Fibroblast of skin of right biceps (primary cell): ENCODE measurements at places on chromosomes 16 and 17.

- peak; percentile 55 for DNase-seq
Measured at GRCh38 chr17:55527540-55528118, 16.4 kb upstream of the SMIM36 start.

- peak; percentile 90 for DNase-seq
Measured at GRCh38 chr17:61285526-61286320, 113.9 kb upstream of the TBX2 start.

DNA sequence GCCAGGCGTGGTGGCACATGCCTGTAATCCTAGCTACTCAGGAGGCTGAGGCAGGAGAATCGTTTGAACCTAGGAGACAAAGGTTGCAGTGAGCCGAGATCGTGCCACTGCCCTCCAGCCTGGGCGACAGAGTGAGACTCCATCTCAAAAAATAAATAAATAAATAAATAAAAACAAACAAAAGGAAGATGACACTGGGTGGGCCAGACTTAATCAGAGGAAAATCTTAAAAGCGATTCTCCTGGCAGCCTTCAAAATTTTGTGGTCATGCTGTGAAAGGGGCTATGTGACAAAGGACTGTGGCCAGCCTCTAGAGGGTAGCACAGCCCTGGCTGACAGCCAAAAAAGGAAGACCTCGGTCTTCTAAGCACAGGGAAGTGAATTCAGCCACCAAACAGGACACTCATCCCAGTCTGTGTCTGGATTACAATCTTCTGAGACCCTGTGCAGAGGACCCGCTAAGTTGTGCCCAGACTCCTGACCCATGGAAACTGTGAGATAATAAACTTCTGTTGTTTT, 391.1 kb downstream of the CNTNAP4 start:
- DNase-seq, result no peak

DNA sequence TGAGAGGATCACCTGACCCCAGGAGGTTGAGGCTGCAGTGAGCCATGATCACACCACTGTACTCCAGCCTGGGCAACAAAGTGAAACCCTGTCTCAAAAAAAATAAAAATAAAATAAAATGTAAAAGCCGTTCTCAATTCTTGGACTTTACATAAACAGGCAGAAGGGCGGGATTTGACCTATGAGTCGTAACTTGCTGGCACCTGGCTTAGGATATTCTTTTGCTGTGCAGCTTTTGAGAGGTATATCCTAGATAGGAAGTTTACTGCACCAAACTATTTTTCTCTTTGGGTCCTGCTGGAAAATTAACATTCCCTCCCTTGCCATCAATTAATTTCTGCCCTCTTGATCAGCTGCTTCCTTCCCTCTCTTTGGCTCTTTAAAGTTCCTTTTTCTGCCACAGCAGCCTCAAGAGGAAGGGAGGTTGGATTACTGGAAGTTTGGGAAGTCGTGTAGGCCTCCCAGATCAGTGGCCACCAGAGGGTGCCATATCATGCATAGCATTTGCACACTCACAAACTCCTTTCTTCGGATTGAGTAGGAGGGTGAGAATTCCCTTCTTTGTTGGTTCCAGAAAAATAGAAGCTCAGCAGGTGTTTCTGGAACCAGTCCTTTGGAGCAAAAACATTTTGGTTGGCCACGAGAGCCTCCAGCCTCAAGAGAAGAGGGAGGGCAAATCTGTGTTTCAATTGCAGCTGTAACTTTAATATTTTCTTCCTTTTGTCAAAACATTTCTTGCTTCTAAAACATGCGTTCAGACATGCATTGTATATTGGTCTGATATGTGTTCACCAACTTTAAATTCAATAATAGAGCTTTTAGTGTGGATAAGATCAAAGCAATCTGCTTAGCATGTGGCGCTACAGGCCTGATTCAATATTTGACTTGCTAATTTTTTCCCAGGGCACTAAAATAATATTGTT, 147.3 kb downstream of the CCDC182 start:
- peak; percentile 71 for DNase-seq

DNA sequence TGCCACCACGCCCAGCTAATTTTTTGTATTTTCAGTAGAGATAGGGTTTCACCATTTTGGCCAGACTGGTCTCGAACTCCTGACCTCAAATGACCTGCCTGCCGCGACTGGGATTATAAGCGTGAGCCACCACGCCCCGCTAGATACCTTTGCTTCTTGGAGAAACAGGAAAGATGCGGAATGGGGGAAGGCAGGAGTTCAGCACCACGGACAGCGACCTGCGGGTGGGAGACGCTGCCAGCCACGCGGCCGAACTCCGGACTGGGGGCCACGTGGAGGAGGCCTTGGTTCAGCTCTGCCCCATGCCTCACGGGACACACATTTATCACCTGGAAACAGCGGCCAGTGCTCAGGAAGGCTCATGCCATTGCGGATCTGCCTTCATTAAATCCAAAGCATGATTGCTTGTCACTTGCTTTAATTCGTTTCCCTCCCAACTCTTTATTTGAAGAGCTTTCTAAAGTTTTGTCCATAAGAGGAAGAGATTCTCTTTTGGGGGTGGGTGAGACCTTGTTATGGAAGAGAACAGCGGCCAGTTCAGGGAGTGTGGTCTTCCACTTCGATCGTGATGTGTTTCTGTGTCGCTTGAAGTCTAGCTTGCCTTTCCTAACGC, 219.9 kb downstream of the ENGASE start:
- peak; percentile 43 for DNase-seq

DNA sequence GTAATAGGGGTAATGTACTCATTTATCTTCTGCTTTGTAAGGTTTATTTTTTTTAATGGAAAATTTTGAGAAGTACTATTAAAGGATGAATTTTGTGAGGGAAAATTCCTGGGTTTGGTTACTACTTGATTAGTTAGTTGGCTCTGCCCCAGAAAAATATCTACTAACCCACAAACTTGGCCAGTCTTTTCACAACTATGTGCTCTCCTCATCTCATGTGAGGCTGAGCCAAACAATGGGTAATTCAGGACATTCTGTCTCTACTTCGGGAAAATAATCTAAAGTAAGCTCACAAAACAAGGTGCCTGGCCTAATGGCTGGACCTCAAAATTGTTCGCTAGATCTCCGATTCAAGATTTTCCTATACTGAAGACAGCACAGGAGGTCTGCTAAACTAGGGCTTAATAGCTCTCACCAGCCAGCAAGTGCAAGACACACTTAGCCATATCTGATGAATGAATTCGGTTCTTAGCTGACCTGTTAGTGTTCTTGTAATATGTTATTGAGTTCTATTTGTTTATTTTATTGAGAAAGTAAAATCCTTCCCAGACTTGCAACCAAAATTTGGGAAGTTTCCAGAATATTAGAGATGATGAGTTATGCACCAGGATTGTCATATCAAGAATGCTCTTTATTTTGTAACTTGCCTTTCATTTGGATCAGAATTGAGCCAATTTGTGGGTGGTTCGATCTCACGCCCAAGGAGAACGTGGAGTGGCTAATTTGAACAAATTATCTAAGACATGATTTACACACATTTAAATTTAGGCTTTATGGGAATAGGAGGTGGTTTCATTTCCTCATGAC, 5.7 kb downstream of the KCNJ16 start:
- peak; percentile 39 for DNase-seq

- DNase-seq, result peak; percentile 5
Measured at GRCh38 chr17:55421179-55421934, at the start of gene MMD. Gene MMD (minus strand): TSS chr17:55421835. CDS start chr17:55421695, 140 bp downstream.

GRCh38 chr16:2954656-2955381, 9.3 kb upstream of the KREMEN2 start:
- DNase-seq, result no peak

DNA sequence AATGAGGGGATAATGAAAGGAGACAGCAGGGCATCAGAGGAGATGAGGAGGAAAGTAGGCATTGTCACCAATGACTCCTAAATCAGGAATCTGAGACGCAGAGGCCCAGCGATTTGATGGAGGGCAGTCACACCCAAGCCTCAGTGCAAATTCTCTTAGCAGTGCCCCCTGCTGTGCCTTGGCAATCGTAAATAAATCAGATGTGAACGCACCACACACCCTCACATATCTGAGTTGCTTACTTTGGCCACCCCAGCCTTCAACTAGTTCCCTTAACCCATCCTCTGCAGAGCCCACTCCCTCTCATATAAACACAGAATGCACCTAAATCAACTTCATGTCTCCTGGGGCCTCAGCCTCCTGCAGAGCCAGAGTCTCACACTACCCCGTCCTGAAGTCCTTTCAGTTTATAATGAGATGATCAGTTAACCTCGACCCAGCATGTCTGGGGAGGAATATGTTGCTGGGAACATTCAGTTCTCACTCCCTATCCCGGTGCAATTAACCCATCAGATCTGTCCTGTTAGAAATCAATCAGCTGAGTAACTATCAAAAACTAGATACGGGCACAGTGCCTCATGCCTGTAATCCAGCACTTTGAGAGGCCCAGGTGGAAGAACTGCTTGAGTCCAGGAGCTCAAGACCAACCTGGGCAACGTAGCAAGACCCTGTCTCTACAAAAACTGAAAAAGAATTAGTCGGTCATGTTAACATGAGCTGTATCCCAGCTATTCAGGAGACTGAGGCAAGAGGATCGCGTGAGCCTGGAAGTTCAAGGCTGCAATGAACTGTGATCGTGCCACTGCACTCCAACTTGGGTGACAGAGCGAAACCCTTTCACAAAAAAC, 78.4 kb downstream of the SLC39A11 start:
- DNase-seq, result peak; percentile 64

DNA sequence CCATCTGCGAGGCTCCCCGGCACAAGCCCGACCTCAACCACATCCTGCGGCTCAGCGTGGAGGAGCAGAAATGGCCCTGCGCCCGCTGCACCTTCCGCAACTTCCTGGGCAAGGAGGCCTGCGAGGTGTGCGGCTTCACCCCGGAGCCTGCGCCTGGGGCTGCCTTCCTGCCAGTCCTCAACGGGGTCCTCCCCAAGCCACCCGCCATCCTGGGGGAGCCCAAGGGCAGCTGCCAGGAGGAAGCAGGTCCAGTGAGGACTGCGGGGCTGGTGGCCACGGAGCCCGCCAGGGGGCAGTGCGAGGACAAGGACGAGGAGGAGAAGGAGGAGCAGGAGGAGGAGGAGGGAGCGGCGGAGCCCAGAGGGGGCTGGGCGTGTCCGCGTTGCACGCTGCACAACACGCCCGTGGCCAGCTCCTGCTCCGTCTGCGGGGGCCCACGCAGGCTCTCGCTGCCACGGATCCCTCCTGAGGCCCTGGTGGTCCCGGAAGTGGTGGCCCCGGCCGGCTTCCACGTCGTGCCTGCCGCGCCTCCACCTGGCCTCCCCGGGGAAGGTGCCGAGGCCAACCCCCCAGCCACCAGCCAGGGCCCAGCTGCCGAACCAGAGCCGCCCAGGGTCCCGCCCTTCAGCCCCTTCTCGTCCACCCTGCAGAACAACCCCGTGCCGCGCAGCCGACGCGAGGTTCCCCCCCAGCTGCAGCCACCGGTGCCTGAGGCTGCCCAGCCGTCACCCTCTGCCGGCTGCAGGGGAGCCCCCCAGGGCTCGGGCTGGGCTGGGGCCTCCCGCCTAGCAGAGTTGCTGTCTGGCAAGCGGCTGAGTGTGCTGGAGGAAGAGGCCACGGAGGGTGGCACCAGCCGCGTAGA, 13.1 kb upstream of the PRR35 start:
- DNase-seq, result peak; percentile 27

DNA sequence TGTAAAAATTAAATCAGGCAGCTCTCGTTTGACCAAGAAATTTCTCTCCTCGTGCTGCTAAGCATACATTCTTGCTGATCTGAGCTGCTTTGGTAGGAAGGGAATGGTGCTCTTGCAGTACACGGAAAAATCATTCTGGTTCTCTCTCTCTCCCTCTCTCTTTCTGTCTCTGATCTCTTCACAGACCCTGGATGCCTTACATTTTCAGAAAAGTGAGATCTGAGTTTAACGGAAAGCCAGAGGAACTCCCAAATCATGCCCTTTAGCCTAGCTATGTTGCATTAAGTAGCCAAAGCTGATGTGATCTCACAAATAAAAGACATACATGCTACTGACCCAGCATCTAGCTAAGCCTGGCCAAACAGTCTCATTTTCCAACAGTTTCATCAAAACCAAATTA, 4.0 kb downstream of the CA10 start:
- no peak for DNase-seq

DNA sequence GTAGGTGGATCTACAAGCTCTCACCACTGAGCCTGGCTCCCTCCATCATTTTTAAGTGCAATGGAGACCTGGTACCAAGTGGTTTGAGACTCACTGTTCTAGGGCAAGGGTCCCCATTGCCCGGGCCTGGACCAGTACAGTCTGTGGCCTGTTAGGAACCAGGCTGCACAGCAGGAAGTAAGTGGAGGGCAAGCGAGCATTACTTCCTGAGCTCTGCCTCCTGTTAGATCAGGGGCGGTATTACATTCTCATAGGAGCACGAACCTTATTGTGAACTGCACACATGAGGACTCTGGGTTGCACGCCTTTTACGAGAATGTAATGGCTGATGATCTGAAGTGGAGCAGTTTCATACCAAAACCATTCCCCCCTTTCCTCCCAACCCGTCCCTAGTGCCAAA, 6.8 kb upstream of the ZNF594 start:
- DNase-seq, result no peak

GRCh38 chr16:17440131-17440530, 30.6 kb downstream of the XYLT1 start:
- no peak for DNase-seq

- no peak for DNase-seq
Measured at GRCh38 chr17:9011001-9011400, 10.3 kb upstream of the NTN1 start.

DNA sequence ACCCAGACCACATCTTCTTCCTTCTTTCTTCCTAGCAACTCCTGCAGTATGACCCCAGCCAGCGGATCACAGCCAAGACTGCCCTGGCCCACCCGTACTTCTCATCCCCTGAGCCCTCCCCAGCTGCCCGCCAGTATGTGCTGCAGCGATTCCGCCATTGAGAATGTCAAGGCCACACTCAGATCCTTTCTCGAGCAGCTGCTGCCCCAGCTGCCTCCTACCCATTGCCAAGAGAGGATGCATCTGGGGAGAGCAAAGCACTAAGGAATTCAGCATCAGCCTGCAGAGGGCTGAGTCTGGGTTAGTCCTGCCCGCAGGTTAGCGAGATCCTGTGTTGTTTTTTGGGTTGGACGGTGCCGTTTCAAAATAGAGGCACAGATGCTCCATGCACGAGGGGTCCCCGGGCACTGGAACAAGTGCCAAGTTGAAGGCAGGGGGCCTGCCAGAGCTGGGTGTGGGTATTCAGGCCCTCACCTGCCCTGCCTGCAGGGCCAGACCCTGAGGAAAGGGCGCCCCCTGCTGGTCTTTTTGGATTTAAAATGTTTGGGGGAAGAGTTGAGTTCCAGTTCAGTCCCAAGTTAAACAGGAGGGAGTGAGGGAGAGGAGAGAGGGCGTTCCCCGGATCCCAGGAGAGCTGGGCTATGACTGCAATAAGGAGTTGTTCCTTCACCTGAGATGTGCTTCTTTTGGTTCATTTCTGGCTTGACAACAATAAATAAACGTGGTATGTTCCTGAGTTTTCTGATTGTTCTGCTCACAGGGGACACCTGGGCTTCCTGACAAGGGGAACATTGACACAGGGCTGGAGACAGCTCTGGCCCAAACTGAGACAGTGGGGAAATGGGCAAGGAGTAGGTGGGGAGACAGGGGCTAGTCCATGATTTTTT, 4.9 kb downstream of the CDK3 start:
- peak; percentile 61 for DNase-seq

- DNase-seq, result peak; percentile 8
Measured at GRCh38 chr16:74700116-74700437, 585 bp downstream of the MLKL start.

- peak; percentile 96 for DNase-seq
Measured at GRCh38 chr16:66189951-66190350, 176.5 kb upstream of the CDH5 start.
